Naive thymus-derived CD4-positive, alpha-beta T cell (primary cell): ENCODE measurements at places on chromosomes 4 and X. TPM values are rescaled to one million over a fixed set of nuclear protein-coding genes. Genes with fewer than 3 reads are reported as not detected.

- no peak for DNase-seq
Observed at GRCh38 chr4:149891426-149891825, 75.8 kb upstream of the IQCM start.

- DNase-seq: no peak
Observed at GRCh38 chr4:14272206-14272605, 644.7 kb upstream of the BOD1L1 start.

The LRRC66 gene
- total RNA-seq: 0.27 TPM

DNA sequence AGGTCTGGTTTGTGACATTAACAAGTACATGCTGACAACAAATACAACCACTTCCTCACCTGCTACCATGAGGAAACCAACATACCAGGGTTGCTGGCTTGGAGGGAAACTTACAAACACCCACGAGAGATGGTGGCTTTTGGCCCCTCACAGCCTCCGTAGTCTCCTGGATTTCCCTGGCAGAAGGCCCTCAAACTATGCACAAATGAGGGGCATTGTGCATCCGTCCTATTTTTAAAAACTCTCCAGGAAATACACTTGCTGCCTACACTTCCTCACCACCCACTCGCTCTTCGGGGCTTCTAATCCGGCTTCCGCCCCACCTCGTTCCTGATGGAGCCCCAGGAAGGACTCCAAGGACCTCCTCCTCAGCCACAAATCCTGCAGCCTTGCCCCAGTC is 355.0 kb upstream of the GATB start:
- peak; percentile 42 for DNase-seq

- peak; percentile 42 for DNase-seq
Observed at GRCh38 chr4:1043651-1044468, 32.4 kb downstream of the FGFRL1 start.

- no peak for DNase-seq
Observed at GRCh38 chrX:24899391-24899790, 116.4 kb downstream of the ARX start.

GRCh38 chrX:148133105-148133725 is 152.1 kb downstream of the FMR1NB start:
- DNase-seq: no peak

The CABS1 gene
- not detected for total RNA-seq

- no peak for DNase-seq
Observed at GRCh38 chr4:33961761-33962160, 2282.6 kb downstream of the ARAP2 start.

GRCh38 chr4:145694929-145695328 is 15.0 kb downstream of the C4orf51 start:
- DNase-seq: no peak

GRCh38 chrX:110317061-110317819 is 645 bp downstream of the AMMECR1 start:
- peak; percentile 14 for DNase-seq

DNA sequence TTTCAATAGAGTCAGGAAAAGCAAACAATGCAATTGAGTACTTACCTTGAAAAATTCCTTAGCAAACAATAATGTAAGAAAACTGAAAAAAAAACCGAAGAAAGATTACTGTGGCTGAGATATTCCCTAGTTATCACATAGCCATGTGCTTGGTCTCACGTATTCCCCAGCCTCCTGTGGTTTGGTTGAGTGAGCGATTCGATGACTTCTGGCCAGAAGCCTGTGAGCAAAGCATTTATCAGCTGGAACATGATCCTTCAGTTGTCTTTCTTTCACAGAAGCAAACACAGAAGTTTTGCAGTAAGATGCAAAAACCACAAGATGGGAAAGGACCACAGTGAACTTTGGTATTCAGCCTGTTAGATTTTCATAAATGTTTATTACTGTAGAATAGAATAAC is 1754.3 kb upstream of the AGA start:
- DNase-seq: no peak

DNA sequence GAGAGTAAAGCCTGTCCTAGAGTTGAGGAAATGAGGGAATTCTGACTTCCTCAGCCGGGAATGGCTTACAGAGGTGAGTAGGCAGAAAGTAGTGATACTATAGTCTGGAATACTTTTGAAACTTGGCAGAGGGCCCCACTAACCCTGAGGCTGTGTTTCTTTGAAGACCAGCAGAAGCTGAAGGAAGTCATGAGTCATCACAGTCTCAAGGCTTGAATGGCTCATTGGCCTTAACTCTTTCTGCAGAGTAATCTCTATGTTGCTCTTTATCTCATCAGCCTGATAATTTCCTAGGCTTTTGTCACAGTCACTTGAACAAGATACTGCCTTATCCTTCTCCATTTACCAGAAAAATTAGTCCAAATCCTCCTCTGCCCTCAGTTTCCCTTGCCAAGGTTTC is 80.8 kb downstream of the ANKRD50 start:
- no peak for DNase-seq

The P2RY4 gene
- 0.39 TPM for total RNA-seq

The PAGE4 gene
- total RNA-seq: not detected in 2 replicates

DNA sequence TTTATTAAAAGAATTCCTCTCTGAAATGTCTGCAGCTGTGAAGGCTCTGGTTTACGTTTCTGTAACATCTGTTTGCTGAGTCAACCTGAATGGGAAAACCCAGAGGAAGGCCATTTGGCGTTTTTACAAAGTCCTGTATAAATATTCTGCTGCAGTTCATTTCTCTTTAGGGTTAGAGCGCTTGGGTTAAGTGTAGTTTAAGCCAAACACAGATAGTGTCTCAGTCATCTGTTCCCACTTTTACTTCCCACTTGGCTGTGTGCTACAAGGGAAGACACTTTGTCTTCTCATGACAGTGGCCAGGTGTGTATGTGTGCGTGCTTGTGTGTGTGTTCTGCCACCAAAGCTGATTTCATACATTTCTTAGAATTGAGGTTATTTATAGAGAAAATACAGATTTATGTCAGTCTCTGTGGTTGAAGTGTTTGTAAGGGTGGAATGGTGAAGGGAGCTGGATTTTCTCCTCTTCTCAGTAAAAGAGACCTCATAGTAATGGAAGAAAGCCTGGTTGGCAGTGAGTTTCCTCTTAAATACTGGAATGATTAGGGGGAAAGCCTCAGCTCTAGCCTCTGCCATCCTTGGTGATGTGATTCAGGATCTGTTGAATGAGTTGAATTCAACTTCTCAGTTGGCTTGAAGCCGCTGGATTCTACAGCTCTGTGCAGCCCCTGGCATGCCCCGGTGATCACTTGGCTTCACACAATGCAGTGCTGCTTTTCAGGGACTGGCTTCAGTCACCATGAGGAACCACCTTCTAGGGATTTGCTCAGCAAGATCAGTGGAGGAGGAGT is 50.6 kb downstream of the JADE1 start:
- DNase-seq: no peak

The CT47B1 gene
- total RNA-seq: not detected

GRCh38 chrX:123871309-123871708 is 11.5 kb downstream of the XIAP start:
- DNase-seq: no peak
